Urinary bladder (tissue), 4 donors: ENCODE measurements at places on chromosomes 2 and 18. TPM values are rescaled to one million over a fixed set of nuclear protein-coding genes. Genes with fewer than 3 reads are reported as not detected.
A peak's percentile ranks its signal among the peaks of the same experiment; 100 is the strongest.

The ABCG5 gene
- polyA plus RNA-seq, result not detected

The CCBE1 gene
- polyA plus RNA-seq, result 0.37 TPM

DNA sequence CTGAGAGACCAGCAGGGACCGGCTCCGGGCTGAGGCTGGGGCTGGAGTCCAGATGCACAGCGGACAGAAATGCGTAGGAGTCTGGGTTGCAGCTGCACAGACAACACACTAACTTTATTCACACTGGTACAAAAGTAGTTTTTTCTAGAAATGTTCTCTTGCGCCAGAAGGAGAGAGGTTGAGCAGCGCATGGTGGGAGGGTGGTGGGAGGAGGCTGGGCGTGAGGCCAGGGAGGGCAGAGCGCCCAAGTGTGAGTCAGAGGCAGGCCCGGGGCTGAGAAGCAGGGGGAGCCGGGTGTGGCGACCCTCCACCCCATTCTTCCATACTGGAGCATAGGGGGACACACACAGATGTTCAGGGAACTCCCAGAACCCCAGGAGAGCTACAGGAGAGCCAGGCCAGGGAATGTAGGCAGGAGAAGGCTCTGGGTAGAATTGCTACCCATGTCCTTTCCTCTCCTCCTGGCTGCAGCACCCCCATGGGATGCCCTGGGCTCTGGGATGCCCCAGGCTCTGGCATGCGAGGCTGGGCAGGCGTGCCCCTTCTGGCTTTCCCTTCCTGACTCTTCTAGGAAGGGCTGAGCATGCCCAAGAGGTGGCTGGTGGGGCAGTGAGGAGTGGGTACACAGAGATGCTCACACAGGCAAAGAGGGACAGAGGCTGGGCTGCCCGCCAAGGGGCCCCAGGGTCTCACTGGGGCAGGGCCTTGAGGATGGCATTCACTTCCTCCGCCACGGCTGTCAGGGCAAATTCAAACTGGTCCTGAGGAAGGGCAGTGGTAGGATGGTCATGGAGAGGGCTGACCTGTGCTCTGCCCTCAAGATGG, 10.6 kb downstream of the DNAJB2 start:
- DNase-seq, result peak; percentile 78

GRCh38 chr2:170717991-170718589, 3.0 kb downstream of the SP5 start:
- DNase-seq, result no peak

GRCh38 chr2:37786191-37786698, 114.8 kb upstream of the CDC42EP3 start:
- DNase-seq, result no peak

DNA sequence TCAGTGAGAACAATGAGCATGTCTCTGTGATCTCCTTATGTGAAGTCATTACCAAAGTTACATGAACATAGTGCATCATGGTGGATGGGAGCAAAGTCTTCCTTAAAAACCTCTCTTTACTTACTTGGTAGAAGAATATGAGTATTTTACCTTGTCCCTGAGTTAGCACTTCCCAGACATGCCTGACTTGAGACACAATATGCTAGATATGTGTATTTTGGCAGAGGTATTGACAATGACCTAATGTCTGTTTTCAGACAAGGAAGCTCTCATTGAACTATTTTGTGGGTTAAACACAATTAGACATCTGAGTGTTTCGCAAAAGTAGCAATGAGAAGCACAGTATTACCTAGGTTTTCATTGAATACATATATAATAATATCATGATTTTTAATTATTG, 99.1 kb upstream of the MC4R start:
- DNase-seq, result no peak

The SGPP2 gene
- 1.9 TPM for polyA plus RNA-seq

GRCh38 chr2:73089270-73090030, 17.9 kb upstream of the SFXN5 start:
- DNase-seq, result peak; percentile 51

GRCh38 chr18:58606236-58606635, 22.7 kb downstream of the ALPK2 start:
- no peak for DNase-seq

The ATOH8 gene
- polyA plus RNA-seq, result 49.2 TPM

DNA sequence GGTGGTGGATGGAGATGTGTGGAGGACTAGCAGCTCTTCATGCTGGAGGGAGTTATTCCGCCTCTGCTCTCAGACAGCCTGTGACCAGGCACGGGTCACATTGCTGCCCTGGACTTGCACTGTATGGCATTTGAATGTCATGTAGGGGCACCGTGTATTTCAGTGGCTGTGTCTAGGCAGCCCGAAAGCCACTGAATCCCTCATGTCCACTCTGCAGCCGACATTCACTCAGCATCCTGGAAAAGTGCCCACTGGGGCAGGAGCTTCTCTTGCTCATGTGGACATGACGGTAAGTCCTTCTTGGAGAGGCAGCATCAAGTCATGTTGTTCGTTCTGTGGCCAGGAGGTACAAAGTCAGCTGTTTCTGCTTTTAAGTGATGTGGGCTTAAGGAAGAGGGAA, 127.9 kb downstream of the SH3RF3 start:
- DNase-seq, result no peak

DNA sequence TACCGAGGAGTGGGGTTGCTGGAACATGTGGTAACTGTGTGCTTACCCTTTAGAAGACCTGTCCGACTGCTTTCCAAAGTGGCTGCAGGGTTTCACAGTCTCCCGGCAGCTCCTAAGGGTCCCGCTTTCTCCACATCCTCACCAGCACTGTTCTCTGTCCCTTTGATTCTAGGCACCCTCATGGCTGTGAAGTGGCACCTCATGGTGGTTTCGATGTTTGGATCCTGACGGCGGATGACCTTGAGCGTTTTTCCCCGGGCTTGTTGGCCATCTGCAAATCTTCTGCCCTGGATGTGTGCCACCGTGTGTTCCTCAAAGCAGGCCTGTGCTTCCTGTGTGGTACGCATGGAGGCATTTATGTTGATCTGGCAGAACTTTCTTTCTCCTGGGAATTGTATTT, 292.5 kb upstream of the HDAC4 start:
- no peak for DNase-seq

- DNase-seq, result no peak
Observed at GRCh38 chr18:21513741-21514140, 86.8 kb downstream of the ESCO1 start.

The MBP gene
- 9.6 TPM for polyA plus RNA-seq

GRCh38 chr2:18980104-18980785, 378.2 kb downstream of the OSR1 start:
- no peak for DNase-seq

- DNase-seq, result no peak
Observed at GRCh38 chr2:181515719-181516118, 58.5 kb downstream of the ITGA4 start.

DNA sequence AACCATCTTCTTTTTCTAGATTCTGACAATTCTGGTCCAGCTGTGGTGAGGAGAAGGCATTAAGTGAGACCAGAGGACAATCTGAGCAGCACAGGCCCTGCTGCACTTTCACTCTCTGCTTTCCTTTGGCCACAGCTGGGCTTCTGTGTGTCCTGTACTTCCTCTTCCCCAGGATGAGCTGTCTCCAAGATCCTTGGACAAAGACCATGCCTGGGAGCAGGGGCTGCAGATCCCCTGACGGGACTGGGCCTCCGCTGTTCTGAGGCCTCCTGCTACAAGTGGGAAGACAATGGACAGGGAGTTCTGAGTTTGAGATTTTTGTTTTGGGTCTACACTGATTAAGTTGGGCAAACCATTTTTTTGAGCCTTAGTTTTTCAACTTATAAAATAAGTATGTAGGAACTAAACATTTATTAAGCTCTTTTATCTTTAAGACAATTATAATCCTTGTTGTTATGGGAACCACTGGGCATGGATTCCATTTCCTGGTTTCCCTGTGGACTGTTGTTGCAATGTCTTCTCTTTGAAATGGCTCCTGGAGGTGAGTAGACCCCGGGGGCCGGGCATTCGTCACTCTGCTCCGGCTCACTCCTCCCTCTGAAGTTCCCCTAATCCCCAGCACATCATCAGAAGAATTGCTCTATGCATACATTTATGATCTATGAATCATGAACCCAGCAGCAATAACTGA, 266.6 kb downstream of the ACTR3 start:
- DNase-seq, result no peak

The MAB21L4 gene
- 1.2 TPM for polyA plus RNA-seq

DNA sequence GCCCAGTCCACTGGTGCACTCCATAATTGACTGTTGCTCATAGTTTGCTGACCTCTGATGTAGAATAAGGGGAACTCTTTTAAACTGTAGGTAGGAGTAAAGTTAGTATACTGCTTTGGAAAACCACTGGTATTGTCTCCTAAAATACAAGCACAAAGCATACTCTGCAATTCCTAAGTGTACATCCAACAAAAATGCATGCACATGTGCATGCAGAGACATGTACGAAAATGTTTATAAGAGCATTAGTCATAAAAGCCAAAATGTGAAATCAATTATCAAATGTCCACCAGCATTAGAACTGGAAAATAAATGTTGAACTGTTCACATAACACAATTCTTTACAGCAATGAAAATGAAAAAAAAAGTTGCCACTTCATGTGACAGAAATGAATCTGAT, 39.8 kb upstream of the DDX18 start:
- DNase-seq, result no peak

The EPB41L3 gene
- 25.9 TPM for polyA plus RNA-seq

DNA sequence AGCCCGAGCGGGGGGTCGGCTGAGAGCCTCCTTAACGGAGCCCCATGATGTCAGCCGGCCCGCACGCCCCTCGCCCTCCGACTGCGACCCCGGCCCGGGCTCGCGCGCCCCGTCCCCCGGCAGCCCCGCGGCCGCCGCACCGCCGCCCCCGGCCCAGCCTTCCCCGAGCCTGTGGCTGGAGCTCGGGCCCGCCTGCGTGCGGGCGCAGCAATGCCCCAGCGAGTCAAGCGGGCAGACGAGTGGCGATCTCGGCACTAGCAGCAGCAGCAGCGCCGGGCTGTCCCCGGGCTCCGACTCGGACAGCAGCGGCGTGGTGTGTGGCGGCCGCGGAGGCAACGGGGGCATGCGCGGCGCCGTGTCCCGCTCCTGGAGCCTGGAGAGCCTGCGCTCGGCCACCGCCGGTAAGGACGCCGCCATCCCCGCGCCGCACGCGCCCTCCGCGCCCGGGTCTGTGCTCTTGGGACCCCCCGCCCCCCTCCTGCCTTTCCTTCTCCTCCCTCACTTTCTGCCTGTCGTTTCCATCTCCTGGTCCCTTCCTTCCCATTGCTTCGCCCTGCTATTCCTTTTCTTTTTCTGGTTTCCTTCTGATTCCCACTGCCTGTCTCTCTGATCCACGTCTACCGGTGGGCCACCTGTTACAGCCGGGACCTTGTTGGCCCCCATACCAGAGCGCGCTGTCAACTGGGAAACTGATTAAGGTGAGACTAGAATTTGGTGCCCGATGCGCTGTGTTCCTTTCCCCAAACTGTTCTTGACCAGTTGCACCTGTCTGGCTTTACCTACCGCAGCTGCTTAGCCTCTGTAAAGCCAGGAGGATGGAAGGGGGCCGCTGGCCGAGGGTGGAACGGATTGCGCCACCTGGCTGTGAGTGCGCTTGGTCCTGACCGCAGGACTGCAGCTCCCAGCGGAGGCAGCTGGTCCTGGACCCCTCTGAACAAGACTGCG, 127.4 kb downstream of the ARHGEF4 start:
- DNase-seq, result no peak

- no peak for DNase-seq
Observed at GRCh38 chr2:108492364-108492763, 41.9 kb upstream of the LIMS1 start.

DNA sequence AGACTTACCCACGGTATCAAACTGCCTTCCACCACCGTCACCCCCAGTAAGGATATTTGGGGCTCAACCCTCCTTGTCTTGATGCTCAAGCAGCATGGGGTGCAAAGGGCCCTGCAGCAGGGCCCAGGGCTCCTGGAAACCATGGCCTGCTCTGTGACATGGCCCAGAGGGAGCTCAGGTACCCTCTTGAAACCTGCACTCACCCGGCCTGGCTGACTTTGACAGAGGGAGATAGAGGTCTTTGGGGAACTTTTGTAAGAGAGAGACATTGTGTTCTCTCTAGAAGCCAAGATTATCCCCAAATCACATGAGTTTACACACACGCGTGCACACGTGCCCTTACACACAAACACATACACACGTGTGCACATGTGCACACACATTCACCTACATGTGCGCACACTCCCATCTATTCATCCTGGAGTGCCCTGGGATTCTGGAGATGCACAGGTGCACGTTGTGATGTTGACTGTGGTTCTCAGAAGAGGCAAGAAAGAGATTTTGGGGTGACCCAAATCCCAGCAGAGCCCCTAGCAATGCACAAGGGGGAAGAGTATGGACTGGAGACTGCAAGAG, 19.6 kb upstream of the KCNK3 start:
- no peak for DNase-seq

- DNase-seq, result no peak
Observed at GRCh38 chr2:205047273-205047839, 502.1 kb downstream of the PARD3B start.

GRCh38 chr2:42492691-42493467, 903 bp downstream of the KCNG3 start:
- DNase-seq, result no peak

The SDC1 gene
- 65.3 TPM for polyA plus RNA-seq

GRCh38 chr2:71521436-71521950, 68.1 kb downstream of the DYSF start:
- no peak for DNase-seq

The REEP1 gene
- 39.5 TPM for polyA plus RNA-seq

DNA sequence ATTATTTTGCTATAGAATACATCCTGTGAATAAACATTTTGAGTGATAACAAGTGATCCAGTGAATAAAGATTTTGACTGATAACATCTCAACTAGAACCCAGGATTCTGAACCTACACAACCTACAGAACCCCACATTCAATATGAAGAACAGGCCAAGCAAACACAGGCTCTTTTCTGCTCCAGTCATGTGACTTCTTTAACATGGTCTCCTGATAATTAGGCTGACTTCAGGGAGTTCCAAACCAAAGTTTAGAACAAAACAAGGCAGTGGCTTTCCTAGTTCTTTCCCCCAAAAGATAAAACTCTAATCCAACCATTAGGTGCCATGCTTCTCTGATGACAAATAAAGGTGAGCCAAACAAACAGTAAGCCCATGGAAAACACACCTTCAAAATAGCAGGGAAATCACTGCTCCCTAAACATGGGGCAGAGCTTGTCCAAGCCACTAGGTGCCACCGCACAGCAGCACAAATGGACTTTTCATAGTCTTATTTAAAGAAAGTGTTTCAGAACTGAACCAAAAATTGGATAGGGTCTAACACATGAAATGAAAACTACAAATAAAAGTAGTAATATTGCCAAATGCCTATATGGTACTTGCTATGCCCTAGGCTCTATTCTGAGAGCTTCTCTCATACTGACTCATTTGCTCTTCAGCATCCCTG, 95.3 kb downstream of the EVA1A start:
- no peak for DNase-seq

DNA sequence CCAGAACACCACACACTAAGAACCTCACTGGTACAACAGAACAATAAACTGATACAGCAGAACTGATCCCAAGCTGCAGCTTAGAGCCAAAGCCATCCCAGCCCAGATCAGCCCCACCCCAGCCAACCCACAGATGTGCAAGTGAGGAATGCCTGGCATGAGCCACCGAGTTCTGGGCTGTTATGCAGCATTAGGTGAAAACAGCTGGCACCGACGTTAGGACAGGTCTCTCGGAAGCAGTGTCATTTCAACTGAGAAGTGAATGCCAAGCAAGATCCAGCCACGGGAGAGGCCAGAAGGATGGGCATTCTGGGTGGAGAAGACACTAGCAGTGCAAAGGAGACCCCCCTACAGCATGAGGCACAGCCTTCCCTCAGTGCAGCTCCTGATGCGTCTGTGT, 38.9 kb downstream of the ADCY3 start:
- no peak for DNase-seq
